ENCODE measurements at places on chromosomes 16 and 17.

- no peak for DNase-seq
Measured at GRCh38 chr17:8884336-8884990, 17.0 kb upstream of the PIK3R6 start.

DNA sequence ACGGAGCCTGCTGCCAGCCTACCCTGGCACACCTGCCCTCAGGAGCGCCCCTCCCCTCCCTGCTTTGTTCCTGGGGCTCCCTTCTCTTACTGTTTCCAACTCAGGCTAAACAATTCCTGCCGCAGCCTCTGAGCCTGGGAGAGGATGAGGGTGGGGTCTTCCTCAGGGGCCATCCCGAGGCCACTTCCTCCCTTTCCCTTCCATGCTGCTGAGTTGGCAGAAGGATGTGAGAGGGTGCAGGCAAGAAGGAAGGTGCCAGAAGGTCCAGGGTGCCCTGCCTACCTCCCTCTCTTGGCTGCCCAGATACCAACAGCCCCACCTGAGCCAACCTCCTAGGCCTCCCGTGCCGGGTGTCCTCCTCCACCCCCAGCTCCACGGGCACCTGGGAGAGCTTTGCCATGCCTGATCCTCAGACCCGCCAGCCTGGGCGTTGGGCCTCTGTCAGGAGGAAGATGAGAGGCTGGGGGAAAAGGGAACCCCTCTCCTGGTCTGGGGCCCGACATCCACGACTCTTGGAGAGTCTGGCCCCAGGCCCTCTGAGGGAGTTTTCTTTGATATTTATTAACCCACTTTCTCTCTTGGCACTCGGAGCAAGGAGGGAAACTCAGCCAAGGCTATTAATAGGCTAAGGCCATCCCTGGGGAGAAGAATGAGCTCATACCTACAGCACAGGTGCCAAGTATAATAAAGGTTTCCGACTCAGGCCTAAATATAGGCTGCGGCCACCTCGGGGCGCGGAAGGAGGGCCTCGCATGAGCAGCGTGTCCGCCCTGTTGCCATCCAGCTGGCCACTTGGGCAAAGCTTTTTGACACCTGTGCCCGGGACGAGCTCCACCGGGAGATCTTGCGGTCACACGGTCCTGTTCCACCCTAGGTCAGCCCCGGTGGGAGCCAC is 232.0 kb downstream of the ENGASE start:
- no peak for DNase-seq

- no peak for DNase-seq
Measured at GRCh38 chr16:57607676-57608461, 20.6 kb upstream of the ADGRG1 start.

GRCh38 chr16:82150549-82150948 is 19.5 kb downstream of the MPHOSPH6 start:
- no peak for DNase-seq

DNA sequence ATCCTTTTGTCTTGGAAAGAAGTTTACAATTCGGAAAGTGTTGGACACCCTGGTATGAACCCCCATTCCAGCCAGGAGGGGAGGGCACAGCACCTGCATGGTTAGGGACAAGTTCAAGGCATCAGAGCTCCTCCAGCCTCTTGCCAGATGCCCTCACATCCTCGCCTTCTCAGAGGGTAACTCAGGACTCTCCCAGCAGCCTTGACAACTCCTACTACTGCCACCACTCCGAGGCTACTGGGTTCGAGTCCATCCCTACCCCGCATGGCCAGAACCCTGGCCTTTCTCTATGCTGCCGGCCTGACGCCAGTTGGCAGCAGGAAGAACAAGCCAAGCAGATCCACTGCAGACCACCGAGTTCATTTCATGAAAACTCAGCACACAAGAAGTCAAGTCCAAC is 34.1 kb downstream of the AXIN2 start:
- DNase-seq = no peak

GRCh38 chr17:69269131-69269998 is 40.7 kb upstream of the ABCA10 start:
- no peak for DNase-seq

DNA sequence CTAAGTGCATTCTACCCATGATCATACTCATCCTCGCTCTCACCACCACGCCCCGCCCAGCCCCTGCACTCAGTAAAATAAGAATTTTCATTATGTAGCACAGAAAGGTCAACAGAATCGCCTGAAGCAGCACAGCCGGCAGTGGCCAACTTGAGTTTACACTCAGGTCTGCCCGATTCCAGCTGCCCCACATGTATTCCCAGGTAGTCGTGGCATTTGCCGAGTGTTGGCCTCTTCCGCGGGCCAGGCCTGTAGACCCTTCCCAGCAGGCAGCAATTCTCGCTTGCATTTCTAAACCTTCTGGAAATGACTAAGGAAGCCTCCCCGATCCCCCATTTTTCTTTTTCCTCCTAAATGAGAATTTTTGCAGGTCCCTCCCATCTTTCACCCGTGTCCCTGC is 609 bp downstream of the CNGB1 start:
- DNase-seq = no peak

Measured in T-cell (primary cell).